ENCODE measurements at places on chromosomes 7 and 10.
A peak's percentile ranks its signal among the peaks of the same experiment; 100 is the strongest.

DNA sequence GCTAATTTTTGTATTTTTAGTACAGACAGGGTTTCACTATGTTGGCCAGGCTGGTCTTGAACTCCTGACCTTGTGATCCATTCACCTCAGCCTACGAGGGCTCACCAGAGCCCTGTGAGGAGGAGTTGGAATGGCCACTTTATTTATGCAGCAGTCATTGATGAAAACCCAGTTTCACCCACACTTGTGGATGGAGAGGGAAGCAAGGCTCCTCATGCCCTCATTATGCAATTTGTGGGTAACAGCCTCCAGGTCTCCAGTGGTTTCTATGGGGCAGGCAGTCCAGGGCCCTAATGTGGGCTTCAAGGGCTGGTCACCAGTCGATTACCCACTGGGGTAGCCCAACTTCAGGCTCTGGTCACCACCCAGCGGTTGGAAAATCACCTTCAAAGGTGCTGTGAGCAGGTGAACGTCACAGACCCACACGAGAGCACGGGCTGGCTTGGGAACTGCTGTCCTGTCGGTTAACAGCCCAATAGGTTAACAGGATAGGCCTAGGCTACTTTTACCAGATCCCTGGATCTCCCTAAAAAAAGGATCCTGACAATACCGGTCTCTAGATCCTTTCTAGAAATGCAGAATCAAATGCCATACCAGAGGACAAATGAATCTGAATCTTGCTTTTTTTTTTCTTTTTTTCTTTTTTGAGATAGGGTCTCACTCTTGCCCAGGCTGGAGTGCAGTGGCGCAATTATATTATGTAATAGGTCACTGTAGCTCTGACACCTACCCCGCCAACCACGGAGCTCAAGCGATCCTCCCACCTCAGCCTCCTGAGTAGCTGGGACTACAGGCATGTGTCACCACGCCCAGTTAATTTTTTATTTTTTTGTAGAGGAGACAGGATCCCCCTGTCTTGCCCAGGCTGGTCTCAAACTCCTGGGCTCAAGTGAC lies 97.8 kb downstream of the SLC37A3 start:
- no peaks in the 10 kb centered on the region for H3K4me1 ChIP-seq
- no peaks in the 10 kb centered on the region for H3K36me3 ChIP-seq
- no peak for DNase-seq
- H3K4me3 ChIP-seq, result no peak overlapping the region

DNA sequence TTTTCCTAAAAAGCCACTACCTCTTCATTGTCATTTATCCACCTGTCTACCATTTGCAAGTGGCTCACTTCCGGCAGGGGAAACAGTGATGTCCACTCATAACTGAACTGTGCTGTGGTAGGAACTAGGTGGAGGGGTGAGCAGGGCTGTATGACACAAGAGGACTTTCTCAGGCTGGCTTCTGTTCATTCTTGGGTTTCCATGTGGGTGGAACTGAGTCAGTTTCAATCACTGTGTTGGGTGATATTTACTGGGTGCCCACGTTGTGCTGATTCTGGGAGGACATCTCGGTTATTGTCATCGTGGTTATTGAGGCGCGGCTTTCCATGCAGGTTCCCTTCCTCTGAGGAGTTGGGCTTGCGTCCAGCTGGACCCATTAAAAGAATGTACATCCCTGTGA lies 38.8 kb downstream of the RAMP3 start:
- no peak overlapping the region for H3K27ac ChIP-seq
- no peaks in the 10 kb centered on the region for H3K4me1 ChIP-seq
- no peak for DNase-seq
- no peak overlapping the region for H3K4me3 ChIP-seq

- H3K4me1 ChIP-seq, result peaks cover 8% of the 10 kb centered on the region
- H3K27ac ChIP-seq, result no peak overlapping the region
- H3K27me3 ChIP-seq, result no peaks in the 10 kb centered on the region
- no peaks in the 10 kb centered on the region for H3K36me3 ChIP-seq
- no peak for DNase-seq
These were observed 17.8 kb downstream of the CXCL12 start for GRCh38 chr10:44366941-44367630.

DNA sequence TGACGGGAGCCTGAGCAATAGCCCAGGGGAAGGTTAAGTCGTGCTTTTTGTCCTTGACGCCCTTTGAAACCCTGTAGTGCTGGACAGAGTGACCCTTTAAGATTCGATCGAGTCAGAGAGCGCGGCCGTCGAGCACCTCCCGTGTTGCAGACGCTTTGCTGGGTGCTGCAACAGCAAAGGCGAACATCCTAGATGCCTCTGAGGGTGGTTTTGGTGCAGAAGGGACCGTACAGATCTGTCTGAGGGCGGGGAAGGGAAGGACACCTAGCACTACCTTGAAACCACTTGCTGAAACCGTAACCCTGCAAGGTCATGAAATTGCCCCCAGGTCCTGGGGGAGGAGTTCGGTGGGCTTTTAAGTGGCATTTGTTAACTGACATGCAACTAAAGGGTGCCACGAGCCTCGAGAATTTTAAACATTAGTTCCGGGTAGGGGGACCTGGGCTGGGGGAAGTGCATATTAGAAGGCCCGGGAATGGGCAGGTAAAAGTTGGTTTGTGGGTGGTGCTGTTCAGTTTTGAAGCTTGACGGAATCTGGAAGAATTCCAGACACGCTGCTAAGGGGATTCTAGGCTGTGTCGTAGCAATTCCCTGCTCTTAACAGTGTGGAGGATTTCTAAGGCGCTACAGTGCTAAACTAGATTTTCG lies 786 bp downstream of the ATP5F1C start:
- no peaks in the 10 kb centered on the region for H3K36me3 ChIP-seq
- H3K4me3 ChIP-seq, result peak overlapping the region; percentile 64
- H3K27me3 ChIP-seq, result no peaks in the 10 kb centered on the region
- DNase-seq, result no peak

GRCh38 chr7:147013825-147014224 lies 897.2 kb downstream of the CNTNAP2 start:
- no peaks in the 10 kb centered on the region for H3K27me3 ChIP-seq
- no peak overlapping the region for H3K27ac ChIP-seq
- no peak overlapping the region for H3K4me3 ChIP-seq
- no peak for DNase-seq
- H3K36me3 ChIP-seq, result no peaks in the 10 kb centered on the region

DNA sequence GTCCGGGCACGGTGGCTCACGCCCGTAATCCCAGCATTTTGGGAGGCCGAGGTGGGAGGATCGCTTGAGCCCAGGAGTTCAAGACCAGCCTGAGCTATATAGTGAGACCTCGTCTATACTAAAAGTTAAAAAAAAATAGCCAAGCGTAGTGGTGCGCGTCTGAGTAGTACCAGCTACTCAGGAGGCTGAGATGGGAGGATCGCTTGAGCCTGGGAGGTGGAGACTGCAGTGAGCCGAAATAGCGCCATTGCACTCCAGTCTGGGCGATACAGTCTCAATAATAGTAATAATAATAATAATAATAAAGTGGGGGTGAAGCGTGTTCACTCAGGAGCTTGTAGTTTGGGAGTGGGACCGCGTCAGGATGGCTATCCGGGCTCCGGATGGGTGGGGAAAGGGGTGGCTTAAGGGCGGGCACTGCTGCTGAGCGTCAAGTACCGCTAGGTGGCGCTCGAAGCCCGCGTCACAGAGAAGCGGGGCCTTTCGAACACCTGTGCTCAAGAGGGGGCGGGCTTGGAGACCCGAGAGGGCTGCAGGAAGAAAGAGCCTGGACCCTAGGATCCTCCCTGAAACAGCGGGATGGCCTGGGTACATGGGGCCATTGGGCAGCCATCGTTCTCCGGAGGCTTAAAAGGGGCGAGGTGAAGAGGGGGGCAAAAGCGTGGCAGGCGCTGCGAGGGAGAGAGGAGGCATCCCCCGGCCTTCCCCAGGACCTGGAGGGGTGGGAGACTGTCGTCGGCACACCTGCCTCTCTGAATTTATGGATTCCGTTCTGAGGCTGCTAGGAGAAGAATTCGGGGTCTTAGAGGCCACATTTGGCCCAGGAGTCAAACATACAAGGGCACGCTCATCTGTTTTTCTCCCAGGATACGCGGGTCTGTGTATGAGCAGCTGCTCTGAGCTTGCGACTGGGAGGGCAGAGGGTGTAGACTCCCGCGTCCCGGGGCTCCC lies 14.5 kb downstream of the LBX1 start:
- no peaks in the 10 kb centered on the region for H3K4me1 ChIP-seq
- H3K4me3 ChIP-seq, result no peak overlapping the region
- H3K27ac ChIP-seq, result no peak overlapping the region
- DNase-seq, result peak; percentile 86
- H3K36me3 ChIP-seq, result no peaks in the 10 kb centered on the region
- peaks cover 46% of the 10 kb centered on the region for H3K27me3 ChIP-seq

Measured in mesendoderm (in vitro differentiated cells).